CD4-positive, alpha-beta T cell treated with Interleukin-17A for 4 hours (primary cell): ENCODE measurements at places on chromosomes 7 and 10.

DNA sequence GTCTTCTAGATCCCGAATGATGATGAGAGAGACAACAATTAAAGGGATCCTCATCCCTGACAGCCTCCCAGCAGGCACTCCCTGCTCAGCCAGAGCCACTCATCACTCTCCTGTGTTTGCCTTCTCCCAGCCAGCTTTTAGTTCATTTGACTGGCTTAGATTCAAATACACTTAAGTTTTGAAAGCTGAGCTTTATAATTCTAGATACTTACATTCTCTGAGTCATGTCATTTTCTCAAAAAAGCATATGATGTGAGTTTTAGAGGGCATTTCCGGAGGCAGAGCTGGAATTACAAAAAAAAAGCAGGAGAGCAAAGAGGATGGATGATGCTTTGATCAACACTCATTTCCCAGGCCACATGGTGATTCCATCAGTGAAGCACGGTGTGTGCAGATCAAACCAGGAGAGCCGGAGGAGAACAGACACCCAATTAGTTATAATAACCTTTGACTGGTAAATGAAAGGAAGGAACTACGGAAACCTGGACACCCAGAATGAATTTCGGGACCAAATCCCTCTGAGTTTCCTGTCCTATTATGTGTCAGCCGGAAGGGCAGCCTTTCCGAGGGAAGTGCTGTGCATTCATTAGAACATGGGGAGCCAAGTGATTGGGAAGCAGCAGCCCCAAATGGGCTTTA, 81.5 kb upstream of the HPS1 start:
- DNase-seq = no peak

DNA sequence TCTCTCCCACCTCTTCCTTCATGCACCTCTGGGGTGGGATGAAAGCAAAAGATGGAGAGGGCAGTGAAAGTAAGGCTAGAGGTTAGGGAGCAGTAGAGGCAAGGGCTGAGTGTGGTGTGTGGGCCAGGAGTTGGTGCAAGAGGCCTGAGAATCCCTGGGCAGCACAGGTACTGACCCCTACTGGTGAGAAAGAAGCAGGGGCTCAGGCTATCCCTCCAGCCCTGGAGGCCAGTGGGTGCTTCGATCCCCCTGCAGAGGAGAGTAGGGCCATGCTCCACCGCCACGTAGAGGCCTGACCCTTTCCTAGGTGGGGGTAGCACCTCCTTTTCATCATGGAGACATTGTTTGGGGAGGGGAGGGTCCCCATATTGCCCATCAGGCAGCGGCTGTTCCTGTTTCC, 9.8 kb downstream of the CDHR1 start:
- DNase-seq = no peak

GRCh38 chr10:26555719-26556368, 117.7 kb downstream of the APBB1IP start:
- DNase-seq = no peak

DNA sequence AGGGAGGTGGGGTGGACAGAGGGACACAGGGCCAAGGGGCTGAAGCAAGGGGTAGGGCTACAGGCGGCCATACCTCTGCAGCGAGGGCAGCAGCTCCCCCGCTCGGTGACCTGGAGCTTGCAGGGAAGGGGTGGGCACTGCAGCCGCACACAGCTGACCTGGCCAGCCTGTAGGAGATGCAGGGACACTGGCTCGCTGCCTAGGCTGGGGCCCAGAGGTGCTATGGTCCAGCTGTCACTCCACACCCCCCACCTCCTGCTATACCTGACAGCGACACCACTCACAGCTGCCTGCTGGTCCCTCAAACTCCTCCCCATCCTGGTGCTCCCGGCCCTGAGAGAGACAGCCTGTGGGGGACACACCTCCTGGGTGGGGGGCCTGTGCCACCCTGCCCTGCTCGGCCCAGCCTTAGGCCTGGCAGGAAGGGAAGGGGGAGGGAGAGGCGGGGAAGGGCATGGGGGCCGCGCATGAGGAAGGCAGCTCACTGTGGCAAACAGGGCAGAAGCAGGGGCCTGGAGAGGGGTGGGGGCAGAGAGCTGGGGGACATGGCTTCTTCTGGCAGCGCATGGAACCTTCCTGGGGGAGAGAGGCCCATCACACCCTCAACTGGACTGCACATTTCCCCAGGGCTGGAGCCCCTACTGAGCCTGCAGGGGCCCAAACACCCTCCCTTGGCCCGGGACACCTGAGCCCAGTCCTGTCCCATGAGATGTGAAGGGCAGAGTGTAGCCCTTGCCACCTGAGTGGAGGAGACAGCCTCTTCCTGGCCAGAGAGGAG, 23.9 kb downstream of the ATP6V1F start:
- DNase-seq = no peak
